Tongue (tissue), 3 donors: ENCODE measurements at places on chromosomes 1 and 21. TPM values are rescaled to one million over a fixed set of nuclear protein-coding genes. Genes with fewer than 3 reads are reported as not detected.

MSH4 gene
- 0.51 TPM for total RNA-seq

GRCh38 chr1:221778535-221779142, 36.8 kb upstream of the DUSP10 start:
- DNase-seq = no peak

DNA sequence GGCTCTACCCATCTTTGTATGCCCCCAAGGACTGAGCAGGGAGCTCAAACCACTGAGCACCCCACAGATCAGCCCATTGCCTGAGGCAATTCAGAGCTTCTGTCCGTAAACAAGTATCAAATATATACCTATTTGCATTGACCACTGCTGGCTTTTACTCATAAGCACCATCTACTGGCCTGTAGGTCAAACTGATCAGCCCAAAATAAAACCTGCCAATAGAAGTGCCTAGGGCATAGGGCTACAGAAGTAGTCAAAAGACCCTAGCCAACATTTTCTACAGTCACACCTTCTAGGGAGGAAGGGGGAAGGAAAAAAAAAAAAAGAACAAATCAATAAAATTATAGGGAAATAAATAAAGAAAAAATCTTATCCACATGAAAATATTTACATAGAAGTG, 5.3 kb upstream of the LCE3D start:
- no peak for DNase-seq

DNA sequence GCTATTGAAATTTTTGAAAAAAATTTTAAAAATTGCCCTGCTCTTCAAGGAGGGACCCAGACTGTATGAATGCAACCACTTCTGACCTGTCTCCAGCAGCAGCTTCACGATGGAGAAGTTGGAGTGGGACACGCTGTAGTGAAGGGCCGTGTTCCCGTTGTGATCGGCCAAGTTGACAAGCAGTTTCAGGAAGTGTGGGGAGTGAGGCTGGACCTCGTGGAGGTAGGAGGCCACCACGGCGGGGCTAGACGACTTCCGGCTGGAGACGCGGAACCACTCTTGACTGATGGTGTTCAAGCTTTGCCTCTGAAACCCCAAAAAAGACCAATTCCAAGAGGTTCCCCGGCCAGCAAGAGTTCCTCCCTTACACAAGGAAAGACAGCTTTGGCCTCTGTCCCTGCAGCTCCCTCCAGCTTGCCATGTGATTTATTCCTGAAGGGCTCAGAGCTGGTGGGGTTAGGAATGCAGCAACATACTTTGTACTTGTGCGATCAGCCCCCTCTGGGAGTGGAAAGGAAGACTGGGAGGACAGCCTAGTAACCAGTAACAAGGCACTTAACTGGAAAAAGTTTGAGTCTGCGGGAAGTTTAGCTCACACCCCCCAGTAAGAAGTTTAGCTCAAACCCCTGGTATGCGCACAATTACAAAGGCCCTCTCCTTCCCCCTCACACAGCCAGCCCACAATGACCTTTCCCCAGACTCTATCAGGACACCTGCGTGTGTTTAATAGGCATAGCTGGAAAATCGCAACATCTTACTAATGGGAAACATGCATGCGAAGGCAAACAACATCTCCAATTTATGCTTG, 56.0 kb downstream of the KANK4 start:
- peak; percentile 21 for DNase-seq

GRCh38 chr1:2322581-2323211, 68.7 kb downstream of the MORN1 start:
- no peak for DNase-seq

GRCh38 chr1:69777971-69778370, 210.2 kb downstream of the LRRC7 start:
- no peak for DNase-seq

GRCh38 chr1:110281363-110282290, 57.5 kb upstream of the RBM15 start:
- no peak for DNase-seq

CACNA1E gene
- 0.41 TPM for total RNA-seq

- DNase-seq = no peak
Observed at GRCh38 chr1:112938210-112938609, 17.8 kb downstream of the SLC16A1 start.

GRCh38 chr1:3750741-3751140, 1.5 kb upstream of the CCDC27 start:
- no peak for DNase-seq

WDR64 gene
- not detected for total RNA-seq

GRCh38 chr1:64754173-64754572, 9.3 kb downstream of the RAVER2 start:
- no peak for DNase-seq

DNA sequence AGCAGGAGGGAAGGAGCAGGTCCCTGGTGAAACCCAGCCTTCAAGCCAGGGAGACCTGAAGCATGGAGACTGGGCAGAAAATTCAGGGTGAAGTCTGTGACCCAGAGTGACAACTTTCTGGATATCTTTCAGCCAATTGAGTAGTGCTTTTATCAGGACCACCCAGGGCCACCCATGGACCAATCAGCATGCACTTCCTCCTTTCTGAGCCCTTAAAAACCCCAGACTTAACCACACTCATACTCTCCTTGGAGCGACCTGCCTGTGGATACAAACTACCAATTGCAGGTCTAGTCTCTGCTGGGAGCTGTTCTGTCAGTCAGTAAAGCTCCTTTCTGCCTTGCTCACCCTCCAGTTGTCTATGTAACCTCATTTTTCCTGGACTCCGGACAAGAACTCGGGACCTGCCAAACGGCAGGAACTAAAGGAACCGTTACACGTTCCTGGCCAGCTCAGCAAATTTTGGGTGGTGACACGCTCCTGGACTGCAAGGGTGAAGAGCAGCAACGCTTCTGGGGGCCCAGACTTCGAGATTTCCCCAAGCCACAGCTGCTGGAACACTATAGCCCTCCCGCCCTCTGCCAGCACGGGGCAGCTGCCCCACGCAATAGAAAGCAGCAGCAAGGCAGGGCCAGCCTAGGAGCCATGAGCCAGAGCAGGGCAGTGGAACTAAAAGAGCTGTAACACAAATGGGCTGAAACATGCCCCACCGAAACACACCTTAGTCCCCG, 1183.4 kb downstream of the AMY1C start:
- DNase-seq = peak; percentile 18

DNA sequence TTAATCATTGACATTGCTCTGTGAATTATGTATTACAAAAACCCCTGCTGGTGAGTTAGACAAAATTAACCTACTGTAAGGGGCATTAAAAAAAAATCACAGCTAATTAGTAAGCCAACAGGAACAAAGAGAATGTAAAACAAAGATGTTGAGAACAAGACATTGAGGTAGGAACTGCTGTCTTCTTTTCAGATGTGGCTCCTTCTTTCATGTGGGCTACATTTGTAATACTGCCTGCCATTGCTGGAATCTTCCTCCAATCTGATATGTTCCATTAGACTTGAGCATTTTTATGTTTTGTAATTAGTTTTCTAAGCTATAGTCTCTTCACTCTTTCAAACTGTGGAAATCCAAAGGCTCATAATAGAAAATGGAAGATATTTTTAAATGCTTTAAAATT, 353.0 kb downstream of the ADGRL2 start:
- DNase-seq = no peak

- DNase-seq = no peak
Observed at GRCh38 chr1:101221945-101222429, 14.8 kb upstream of the S1PR1 start.

TNFSF4 gene
- total RNA-seq = 1.9 TPM

GJB4 gene
- 0.31 TPM for total RNA-seq

GRCh38 chr21:25509862-25510261, 97.4 kb downstream of the MRPL39 start:
- DNase-seq = no peak

CTSE gene
- 0.10 TPM for total RNA-seq

MXRA8 gene
- 95.3 TPM for total RNA-seq

CDC14A gene
- 12.8 TPM for total RNA-seq
